ENCODE measurements at places on chromosomes 5 and 9.

- DNase-seq: no peak
These were observed 54.5 kb downstream of the STK10 start for GRCh38 chr5:172133359-172134029.

DNA sequence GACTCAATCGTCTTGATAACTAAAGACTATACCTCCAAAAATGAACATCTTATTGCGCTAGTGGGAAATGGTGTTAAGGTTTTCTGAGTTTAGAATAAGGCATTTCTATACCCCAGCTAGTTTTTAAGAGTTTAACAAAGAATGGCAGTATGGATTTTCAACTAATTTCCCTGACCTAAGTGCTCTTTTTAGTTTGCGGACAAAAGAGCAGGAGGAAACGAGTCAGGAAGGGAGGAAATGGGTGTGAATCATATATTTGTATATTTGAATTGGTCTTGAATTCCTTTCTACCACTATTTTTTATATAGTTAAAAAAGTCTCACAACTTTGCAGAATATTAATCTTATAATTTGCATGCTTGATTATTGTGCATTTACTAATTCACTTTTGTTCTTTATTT lies 516.3 kb upstream of the ZNF608 start:
- no peak for DNase-seq

GRCh38 chr9:90946982-90947381 lies 145.4 kb downstream of the SYK start:
- no peak for DNase-seq

DNA sequence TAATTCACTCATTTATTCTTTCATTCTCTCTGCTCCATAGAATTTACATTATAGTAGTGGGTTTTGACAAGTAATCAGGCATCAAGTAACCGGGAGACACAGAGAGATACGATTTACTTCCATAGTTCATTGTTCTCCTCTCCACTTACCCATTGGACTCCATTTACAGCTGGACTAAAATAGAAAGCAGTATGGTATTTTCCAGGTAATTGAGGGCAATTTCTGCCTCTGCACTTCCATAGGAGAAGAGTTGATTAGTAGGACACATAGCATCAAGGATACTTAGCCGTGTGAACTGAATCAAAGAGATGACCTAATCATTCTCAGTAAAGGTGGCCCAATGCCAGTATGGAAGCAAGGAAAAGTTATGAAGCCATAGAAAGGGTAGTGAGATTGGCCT lies 244.4 kb downstream of the COX7C start:
- no peak for DNase-seq

- no peak for DNase-seq
These were observed 109.4 kb downstream of the CCDC192 start for GRCh38 chr5:127812570-127812969.

- no peak for DNase-seq
These were observed 142.0 kb downstream of the CDH6 start for GRCh38 chr5:31335456-31335855.

GRCh38 chr9:108775901-108776306 lies 79.9 kb downstream of the ACTL7B start:
- no peak for DNase-seq

GRCh38 chr9:117247266-117247665 lies 167.6 kb downstream of the ASTN2 start:
- DNase-seq: no peak

GRCh38 chr9:90774071-90774470 lies 27.5 kb upstream of the SYK start:
- DNase-seq: no peak

DNA sequence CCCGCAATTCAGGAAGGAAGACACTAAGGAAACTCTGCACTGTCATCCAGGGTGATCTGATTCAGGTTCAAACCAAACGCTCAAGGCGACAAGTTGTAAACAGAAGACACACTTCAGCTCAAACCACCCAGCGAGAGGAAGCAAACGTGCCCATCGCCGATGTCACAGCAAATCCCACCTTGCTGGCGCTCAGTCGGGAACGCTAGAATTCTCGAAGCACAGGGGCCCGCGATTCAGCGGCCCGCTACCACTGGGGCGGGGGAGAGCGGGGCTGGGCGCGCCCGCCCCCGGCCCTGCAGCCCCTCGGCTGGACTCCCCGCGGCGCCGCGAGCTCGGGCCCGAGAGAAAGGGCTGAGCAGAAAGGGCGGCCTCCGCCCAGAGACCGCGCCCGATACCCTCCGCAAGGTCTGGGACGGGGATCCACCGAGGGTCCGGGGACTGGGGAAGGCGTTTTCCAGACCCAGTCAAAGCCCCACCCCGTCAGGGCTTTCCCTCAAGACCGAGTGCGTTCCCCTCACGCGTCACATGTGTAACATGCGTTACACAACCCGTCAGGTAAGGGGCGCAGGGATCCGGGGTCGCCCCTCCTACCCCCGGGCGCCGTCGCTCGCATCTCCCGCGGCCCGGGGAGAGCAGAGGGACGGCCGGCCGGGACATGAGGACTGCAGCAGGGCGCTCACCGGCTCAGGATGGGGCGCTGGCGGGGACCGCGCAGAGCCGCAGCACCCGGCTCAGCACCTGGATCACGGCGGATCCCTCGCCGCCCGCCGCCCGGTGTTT lies 469 bp downstream of the AGTPBP1 start:
- DNase-seq: peak; percentile 16

DNA sequence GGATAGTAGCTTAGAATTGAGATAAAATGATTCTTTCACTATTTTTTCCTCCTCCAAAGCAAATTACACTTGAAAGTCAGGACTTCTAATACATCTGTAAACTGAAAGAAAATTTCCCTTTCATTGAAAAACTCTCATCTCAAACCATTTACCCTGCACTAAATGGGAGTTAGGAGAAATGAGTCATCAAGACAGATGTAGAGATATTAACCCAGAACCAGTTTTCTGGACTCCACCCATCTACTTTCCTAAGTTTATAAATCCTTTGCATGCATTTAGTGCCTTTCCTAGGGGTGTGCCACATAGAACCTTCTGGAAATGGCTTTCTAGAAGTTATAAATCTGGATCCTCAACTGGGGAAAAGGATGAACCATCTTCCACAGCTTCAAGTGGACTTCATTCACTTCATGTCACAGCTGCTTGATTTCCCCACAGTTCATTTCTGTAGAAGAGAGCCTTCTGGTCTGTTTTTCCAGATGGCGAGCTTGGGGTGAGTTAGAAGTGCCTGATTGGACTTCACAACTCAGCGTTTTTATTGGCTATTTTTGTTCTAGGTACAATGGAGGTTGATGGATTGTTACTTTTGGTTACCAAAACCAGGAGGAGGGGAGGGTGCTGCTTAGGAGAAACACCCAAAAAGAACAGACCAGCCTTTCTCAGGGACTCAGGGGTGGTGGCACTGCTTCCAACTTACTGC lies 72.5 kb upstream of the GPR151 start:
- DNase-seq: no peak

GRCh38 chr9:127684576-127684975 lies 22.2 kb upstream of the CFAP157 start:
- DNase-seq: no peak

GRCh38 chr9:105118636-105119035 lies 125.8 kb upstream of the SLC44A1 start:
- no peak for DNase-seq

DNA sequence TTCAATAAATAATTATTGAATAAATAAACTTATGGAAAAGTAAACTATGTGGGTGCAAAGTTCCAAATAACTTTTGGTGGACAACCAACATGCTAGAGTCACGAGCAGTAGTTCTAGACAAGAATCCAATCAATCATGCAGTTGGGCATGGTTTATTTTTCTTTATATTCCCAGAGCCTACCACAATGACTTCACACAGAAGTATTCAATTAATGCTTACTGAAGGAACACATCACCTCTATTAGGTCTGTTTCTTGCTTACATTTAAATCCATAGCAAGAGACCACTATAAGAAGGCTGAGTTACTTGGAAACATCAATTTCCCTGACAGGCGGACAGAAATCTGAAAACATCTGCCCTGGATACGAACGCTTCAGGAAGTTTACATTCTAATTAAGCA lies 214.2 kb downstream of the TMEM232 start:
- DNase-seq: no peak
